ENCODE measurements at places on chromosomes 1 and 21.
A peak's percentile ranks its signal among the peaks of the same experiment; 100 is the strongest.

DNA sequence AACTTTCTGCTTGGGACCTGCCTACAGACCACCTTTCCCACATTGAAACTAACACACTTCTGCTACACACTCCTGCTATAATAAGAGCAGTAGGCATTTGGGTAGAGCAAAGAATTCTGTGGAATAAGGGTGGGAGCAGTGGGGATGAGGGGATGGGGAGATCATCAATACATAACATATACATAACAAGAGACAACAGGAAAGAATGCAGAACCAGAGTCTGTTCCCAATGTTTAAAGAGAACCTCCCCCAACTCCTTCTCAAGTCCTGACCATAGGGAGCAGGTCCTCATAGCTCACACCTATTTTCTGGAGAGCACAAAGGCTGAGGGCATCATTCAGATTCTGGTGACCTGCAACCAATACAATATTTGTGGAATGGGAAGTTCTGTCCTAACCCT, 121.6 kb upstream of the BARHL2 start:
- no peak for DNase-seq

DNA sequence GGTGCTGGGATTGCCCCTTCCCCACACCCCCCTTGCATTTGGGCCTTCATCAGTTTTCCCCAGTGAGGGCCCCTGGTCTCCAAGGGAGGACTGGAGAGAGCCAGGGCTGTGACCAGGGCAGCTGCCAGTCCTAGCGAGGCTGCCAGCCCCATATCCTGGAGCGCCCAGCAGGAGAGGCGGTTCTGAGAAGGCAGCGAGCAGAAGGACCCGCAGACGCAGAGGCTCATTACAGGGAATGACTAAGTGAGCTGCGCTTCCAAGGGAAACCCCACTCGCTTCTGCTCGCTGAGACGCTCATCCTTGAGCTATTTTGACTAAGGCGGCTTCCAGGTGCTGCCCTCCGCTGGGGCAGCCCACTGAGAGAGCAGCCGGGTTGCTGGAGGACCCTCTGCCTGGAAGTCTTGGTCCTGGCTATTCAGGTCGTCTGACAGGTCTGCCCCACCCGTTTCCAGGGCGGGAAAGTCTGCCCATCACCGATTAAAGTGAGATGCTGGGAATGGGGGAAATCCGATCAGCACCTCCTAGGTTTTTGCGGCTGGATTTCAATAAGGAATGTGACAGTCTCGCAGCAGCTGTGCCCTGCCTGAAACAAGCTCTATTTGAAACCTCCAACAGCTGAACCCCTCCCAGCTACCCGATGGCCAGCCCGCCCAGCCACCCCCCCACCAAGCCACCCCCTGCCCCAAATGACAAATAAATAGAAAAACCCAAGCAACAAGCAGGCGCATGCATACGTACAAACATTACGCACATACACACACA, 2.8 kb downstream of the KCNN3 start:
- DNase-seq = no peak

- DNase-seq = no peak
Measured at GRCh38 chr1:19465123-19465522, 20.2 kb downstream of the CAPZB start.

DNA sequence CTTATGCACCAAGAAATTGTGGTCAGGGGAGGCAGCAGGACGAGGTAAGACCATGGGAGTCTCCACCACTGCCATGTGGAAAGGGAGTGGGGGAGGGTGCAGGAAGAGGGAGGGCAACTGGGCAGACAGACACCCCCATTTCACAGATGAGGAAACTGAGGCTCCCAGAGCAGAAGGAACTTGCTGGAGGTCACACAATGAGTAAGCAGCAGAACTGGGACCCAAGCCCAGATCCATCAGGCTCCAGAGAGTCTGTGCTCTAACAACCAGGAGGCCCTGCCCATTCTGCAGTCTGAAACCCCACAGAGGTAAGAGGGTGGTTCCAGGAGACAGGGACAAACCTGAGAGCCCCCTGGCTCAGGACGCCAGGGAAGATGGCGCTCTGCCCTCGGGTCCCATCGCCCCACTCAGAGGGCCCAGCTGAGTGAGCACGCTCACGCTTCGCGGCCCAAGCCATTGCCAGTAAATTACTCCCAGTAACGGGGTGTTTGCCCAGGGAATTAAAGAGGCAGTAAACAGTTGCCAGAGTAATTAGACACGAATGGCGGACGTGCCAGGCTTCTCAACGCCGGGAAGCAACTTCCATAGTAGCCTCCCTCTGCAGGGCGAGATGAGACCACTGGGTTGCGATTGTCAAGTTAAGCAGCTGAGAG, 59.2 kb downstream of the MATN1 start:
- DNase-seq = no peak

GRCh38 chr1:192147696-192148095, 10.6 kb upstream of the RGS18 start:
- no peak for DNase-seq

GRCh38 chr1:60898987-60899386, 183.4 kb upstream of the NFIA start:
- no peak for DNase-seq

- DNase-seq = no peak
Measured at GRCh38 chr1:229760478-229760996, 134.5 kb downstream of the URB2 start.

- no peak for DNase-seq
Measured at GRCh38 chr1:118254491-118255425, 69.7 kb upstream of the SPAG17 start.

- no peak for DNase-seq
Measured at GRCh38 chr1:24934310-24935195, 4.5 kb upstream of the RUNX3 start.

- no peak for DNase-seq
Measured at GRCh38 chr1:66266756-66267155, 267.2 kb upstream of the SGIP1 start.

GRCh38 chr1:237756304-237756967, 134.3 kb downstream of the ZP4 start:
- no peak for DNase-seq

DNA sequence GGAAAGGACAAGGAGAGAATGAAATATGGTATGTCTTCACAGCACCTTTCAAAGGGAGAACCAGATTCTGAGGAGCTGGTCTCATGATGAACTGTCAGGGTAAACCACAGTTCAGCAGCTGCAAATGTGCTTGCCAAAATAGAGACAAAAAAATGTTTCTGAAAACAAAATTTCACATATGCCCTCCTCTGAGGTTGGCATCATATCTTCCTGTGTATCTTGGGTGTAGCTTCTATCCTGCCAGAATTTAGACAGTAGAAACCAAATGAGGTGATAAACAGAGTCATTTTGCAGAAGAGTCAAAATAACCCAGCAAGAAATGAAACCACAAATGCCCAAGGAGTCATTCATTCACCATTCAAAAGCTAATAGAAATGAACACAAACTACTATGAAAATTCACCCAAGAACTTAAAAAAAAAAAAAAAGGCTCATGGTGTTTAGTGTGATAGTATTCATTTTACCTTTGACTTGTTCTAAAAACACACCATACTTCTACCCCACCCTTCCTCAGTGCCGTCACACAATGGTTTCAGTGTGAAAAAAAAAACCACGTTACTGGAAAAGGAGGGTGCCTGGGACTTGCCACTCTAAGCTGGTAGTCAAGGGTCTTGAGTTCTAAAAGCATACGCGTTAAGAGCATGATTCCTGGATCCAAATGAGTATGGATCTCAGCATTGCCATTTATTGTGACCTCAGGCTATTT, 18.5 kb downstream of the SELL start:
- peak; percentile 75 for DNase-seq

- DNase-seq = no peak
Measured at GRCh38 chr1:55059302-55060132, 20.2 kb downstream of the PCSK9 start.

DNA sequence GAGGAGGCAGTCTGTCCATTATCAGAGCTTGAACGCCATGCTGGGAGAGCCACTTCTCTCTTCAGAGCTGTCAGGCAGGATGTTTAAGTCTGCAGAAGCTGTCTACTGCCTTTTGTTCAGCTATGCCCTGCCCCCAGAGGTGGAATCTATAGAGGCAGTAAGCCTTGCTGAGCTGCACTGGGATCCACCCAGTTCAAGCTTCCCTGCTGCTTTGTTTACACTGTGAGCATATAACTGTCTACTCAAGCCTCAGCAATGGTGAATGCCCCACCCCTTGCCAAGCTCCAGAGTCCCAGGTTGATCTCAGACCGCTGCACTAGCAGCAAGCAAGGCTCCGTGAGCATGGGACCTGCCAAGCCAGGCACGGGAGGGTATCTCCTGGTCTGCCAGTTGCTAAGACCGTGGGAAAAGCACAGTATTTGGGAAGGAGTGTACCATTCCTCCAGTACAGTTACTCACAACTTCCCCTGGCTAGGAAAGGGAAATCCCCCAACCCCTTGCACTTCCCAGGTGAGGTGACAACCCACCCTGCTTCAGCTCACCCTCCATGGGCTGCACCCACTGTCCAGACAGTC, 32.5 kb downstream of the RGS13 start:
- no peak for DNase-seq

DNA sequence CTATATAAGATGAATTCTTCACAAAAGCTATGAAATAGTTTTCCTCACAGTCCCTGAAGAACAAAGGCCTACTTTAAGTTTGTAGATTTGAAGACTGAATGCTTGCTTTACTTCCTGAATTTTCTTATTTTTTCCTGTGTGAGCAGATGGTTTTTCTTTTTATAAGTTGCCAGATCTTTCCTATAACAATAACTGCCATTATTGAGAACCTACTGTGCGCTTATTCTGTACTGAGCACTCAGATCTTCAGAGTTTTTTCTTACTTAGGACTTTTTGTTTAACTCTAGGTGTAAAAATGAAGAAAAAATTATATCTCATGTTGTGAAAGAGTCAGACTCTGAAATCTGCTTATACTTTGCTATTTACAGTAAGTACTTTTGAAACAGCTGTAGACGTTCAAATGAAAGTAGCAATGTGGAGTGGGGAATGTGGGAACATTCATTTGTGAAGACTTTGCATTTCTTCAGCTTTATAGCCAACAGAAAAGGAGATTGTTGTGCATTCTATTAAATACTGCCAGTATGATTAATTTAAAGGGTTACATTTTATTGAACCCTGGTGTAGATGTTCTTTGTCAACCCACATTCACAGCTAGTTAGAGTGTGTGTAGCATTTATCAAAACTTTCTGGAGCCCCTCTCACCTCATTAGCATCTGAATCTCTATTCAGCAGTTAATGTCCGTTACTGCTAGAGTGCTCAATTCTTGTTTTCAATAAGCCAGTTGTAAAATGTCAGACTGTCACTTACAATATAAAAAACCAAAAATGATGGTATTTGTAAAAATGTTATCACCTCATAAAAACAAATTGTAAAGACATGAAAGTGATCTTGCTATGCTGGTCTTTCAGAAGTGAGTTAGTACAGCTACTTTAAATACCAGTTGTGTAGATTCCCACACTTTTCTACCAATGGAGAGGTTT, 29.0 kb downstream of the NFIA start:
- no peak for DNase-seq

GRCh38 chr1:160548960-160549664, 26.1 kb upstream of the SLAMF6 start:
- no peak for DNase-seq

DNA sequence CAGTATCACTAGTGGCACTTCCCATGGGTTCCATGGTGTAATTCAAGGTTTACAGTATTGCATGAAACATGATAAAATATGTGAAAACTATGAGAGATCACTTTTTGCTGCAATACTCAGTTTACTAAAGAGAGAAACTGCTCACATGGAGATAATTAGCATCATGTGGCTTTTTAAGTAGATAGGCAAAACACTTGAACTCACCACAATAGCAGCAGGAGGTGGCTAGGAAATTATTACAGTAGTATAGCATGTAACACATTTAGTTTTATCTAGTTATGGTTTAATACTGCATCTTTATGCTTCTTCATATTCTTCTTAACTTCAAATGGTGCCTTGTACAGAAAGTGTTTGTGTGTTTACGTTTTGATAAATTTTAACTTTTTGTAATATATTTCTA, 698.5 kb upstream of the BRINP3 start:
- DNase-seq = no peak

DNA sequence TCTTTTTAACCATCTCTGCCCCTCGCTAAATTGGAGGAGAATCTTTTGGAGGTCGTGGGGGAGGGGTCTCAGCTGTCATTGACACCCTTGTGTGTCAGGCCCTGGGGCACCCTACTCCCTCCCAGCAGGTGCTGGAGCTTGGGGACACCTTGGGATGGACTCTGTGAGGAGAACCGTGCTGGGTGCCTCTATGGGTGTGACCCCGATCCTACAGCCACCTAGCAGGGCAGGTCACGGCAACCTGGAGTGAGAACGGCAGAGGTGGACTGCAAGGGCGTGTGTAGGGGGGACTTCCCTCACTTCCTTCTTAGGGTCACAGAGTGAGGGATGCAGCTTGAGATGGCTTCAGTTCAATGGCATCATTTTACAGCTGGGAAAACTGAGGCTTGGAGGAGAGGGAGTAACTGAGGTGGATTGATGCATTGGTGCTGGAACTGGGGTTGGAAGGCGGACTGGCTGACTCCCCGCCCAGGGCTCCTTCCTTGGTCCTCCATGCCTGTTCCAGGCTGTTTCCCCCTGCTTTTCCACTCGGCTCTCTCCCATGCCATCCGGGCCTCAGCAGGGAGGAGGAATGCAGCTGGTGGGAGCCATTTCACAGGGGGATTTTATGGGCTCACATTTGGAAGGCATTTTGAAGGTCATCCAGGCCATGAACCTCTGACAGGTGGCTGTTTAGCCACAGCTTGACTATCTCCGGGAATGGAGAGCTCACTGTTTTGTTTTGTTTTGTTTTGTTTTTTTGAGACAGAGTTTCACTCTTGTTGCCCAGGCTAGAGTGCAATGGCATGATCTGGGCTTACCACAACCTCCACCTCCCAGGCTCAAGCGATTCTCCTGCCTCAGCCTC, 18.8 kb upstream of the ARHGEF10L start:
- DNase-seq = no peak

- DNase-seq = no peak
Measured at GRCh38 chr1:159895836-159896545, 4.0 kb downstream of the CFAP45 start.

DNA sequence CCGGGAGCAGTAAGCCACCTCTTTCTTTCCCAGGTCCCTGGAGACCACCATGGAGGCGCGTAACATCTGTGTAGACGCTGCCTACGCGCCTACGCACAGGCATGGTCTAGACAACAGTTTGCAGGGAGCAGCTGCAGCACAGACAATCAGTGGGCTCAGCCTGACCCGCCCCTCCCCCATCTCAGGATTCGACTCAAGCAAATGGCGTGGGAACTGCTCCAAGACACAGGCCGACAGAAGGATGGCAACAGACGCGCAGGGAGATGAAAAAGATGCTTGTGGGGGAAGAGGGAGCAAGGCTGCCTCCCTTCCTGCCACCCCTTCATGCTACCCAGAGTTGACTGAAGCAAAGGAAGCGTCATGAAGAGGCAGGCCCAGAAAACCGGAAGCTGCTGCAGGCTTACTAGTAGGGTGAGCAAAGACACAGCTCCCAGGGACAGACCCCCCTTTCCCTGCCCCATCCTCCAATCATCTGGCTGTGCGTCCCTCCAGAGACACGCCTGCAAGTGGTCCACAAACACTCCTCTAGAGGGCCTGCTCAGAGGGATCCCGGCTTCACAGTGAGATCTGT, 19.5 kb downstream of the STK40 start:
- peak; percentile 85 for DNase-seq

- no peak for DNase-seq
Measured at GRCh38 chr1:8247811-8248436, 70.0 kb upstream of the SLC45A1 start.
